Tibial nerve (tissue), 4 donors: ENCODE measurements at places on chromosomes 16 and 17.

- H3K27ac ChIP-seq: no peak overlapping the region
- DNase-seq: no peak
- no peaks in the 10 kb centered on the region for H3K36me3 ChIP-seq
- H3K4me1 ChIP-seq: no peaks in the 10 kb centered on the region
- H3K4me3 ChIP-seq: no peak overlapping the region
- peaks cover 10% of the 10 kb centered on the region for H3K27me3 ChIP-seq
Measured at GRCh38 chr17:65230040-65230439, 92.9 kb downstream of the RGS9 start.

GRCh38 chr17:21370430-21370829 lies 5.7 kb upstream of the KCNJ12 start:
- peaks cover 4% of the 10 kb centered on the region for H3K27me3 ChIP-seq
- no peak overlapping the region for H3K27ac ChIP-seq
- no peak overlapping the region for H3K4me3 ChIP-seq
- no peaks in the 10 kb centered on the region for H3K4me1 ChIP-seq
- DNase-seq: no peak

DNA sequence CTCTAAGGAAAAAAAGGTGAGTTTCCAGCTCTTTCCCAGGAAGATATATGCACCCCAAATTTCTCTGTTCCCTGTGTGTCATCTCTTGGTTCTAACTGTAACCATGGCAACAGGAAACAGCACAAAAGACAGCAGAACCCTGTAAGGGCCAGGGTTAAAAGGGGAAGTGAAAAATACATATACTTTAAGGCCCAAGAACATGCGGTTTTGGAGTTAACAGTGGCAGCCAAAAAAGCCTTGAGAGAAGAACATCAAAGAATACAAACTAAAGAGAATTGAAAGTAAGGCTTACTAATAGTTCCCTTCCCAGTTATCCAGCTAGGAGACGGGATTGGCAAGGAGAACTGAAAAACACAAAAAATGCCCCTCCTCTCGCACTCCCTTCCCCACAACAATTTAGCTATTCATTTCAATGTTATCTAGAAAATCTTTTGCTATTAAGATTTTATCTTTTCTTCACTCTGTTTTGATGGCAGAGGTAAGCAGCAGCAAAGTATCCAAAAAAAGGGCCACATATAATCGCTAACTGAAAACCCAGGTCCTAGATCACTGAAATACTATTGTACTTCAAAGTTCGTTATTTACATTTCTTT lies 1.5 kb downstream of the SPOP start:
- H3K4me1 ChIP-seq: peaks cover 62% of the 10 kb centered on the region
- H3K27me3 ChIP-seq: no peaks in the 10 kb centered on the region
- H3K36me3 ChIP-seq: no peaks in the 10 kb centered on the region

DNA sequence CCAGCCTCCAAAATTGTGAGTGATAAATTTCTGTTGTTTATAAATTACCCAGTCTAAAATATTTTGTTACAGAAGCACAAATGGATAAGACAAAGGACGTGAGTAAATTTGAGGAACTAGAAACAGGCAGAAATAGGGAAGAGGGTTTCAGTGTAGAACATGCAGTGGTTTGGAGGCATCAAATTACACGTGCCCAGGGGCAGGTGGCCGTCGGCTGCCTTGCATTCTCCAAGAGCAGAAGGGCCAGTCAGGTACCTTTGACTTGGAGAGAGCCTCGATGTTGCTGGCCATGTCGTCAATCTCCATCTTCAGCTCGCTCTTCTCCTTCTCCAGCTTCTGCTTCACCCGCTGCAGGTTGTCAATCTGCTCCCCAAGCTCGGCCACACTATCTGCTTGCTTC lies 54.3 kb downstream of the MYH13 start:
- H3K4me1 ChIP-seq: peaks cover 4% of the 10 kb centered on the region
- H3K4me3 ChIP-seq: no peak overlapping the region
- no peaks in the 10 kb centered on the region for H3K27me3 ChIP-seq
- H3K27ac ChIP-seq: no peak overlapping the region
- no peak for DNase-seq

DNA sequence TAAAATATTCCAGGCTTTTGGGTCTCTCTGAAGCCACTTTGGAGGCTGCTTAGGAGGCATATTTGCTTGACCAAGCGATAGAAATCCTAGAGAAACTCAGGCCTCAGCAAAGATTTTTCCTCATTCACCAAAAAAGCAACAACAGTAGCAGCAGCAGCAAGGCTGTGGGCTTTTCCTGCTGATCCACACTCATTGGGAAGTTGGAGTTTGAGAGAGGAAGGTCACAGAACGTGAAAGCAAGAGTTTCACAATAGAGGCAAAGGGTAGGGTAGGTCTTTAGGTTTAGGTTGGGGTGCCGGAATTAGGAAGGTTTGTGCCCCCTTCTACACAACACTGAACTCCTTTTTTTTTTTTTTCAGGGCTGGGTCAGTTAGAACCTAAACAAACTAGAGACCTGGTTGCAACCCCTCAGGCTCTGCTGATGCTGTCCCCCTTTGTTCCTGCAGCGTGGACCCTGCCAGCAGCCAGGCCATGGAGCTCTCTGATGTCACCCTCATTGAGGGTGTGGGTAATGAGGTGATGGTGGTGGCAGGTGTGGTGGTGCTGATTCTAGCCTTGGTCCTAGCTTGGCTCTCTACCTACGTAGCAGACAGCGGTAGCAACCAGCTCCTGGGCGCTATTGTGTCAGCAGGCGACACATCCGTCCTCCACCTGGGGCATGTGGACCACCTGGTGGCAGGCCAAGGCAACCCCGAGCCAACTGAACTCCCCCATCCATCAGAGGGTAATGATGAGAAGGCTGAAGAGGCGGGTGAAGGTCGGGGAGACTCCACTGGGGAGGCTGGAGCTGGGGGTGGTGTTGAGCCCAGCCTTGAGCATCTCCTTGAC lies 2.0 kb downstream of the TMUB2 start:
- no peak for DNase-seq
- peaks cover 58% of the 10 kb centered on the region for H3K4me1 ChIP-seq
- peaks cover 51% of the 10 kb centered on the region for H3K36me3 ChIP-seq
- no peaks in the 10 kb centered on the region for H3K27me3 ChIP-seq

DNA sequence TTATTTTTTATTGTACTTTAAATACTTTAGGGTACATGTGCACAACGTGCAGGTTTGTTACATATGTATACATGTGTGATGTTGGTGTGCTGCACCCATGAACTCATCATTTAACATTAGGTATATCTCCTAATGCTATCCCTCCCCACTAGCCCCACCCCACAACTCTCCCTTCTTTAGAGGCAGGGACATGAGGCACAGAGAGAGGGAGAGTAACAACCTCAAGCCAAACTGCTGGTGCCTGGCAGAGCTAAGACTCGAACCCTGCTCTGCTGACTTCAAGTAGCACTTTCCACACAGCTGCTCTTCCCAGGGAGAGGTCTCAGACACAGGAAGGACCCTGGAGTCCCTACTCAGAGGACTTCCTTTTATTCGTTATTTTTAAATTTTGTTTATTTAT lies 69.4 kb downstream of the WSB1 start:
- no peaks in the 10 kb centered on the region for H3K36me3 ChIP-seq
- no peak overlapping the region for H3K4me3 ChIP-seq
- no peak overlapping the region for H3K27ac ChIP-seq

DNA sequence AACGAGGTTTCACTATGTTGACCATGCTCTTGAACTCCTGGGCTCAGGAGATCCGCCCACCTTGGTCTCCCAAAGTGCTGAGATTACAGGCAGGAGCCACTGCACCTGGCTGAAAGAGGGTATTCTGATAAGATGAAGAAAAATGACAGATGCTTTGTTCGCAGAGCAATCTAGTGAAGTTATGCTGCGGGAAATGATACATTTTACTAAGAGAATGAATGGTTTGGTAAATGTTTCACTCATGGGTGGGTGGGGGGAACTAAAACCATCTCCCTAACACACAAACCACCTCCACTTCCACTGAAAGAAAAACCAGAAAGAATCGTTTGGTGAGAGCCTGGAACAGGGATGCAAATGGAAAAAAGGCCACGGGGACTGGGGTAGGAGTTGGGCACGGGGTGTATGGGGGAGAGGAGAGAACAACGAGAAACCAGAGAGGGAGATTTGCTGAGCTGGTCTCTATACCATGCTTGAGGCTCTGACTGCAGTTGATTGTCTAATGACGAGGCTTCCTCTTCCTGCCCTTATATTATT lies 19.0 kb upstream of the XYLT2 start:
- DNase-seq: no peak
- H3K27ac ChIP-seq: no peak overlapping the region
- H3K36me3 ChIP-seq: no peaks in the 10 kb centered on the region
- H3K27me3 ChIP-seq: no peaks in the 10 kb centered on the region
- no peak overlapping the region for H3K4me3 ChIP-seq

DNA sequence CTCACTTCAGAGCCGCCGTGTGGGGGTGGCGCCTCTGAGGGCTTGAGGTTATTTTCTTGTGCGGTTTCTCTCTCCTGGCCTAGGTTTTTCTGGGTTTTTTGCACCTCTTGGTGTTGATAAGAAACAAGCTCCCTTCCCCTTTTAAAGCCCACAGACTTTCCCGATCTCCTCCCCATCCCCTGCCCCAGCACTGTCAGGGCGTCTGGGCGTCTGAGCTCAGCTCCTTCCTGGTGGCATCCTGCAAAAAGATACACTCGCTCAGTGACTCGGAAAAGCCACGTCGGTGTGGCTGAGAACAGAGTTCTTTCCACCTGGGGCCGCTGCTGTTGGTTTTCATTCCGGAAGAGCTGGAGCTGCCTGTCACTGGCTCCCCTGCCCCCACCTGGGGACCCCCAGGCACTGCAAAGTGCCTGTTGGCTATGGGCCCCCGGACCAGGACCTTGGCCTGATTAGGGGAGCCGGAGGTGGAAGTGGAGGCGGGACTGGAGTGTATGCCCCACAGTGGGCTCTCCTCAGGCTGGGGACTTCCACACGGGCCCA lies 14.5 kb downstream of the BAIAP2 start:
- no peaks in the 10 kb centered on the region for H3K27me3 ChIP-seq
- DNase-seq: no peak
- no peaks in the 10 kb centered on the region for H3K4me1 ChIP-seq
- H3K4me3 ChIP-seq: peak overlapping the region; percentile 31

DNA sequence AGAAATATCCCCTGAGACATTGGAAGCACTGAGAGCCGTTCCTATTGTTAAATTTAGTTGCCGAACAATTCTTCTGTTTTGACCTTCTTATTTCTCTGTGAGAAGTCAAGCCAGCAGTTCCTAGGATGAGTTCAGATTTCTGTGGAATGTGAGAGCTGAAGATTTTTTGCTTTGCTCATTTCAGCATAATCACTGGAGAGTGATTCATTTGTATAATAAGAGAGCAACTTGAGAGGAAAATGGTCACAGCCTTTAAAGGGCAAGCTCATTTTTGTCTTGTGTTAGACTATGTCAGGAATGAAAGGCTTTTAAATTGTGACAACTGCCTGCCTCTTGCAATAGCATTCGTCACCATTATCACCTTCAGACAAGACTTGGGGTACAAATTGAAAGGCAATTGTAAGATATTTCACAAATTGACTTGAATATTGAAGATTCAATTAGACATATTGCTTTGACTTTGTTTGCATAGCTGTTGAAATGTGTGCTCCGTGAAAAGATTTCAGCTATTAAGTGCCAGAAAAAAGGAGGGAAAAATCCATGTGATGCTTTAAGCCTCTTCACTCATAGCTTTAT lies 900.0 kb upstream of the GOT2 start:
- H3K27ac ChIP-seq: no peak overlapping the region
- H3K4me3 ChIP-seq: no peak overlapping the region
- peaks cover 20% of the 10 kb centered on the region for H3K4me1 ChIP-seq
- H3K36me3 ChIP-seq: no peaks in the 10 kb centered on the region
